ENCODE measurements at places on chromosomes 13 and 19.

DNA sequence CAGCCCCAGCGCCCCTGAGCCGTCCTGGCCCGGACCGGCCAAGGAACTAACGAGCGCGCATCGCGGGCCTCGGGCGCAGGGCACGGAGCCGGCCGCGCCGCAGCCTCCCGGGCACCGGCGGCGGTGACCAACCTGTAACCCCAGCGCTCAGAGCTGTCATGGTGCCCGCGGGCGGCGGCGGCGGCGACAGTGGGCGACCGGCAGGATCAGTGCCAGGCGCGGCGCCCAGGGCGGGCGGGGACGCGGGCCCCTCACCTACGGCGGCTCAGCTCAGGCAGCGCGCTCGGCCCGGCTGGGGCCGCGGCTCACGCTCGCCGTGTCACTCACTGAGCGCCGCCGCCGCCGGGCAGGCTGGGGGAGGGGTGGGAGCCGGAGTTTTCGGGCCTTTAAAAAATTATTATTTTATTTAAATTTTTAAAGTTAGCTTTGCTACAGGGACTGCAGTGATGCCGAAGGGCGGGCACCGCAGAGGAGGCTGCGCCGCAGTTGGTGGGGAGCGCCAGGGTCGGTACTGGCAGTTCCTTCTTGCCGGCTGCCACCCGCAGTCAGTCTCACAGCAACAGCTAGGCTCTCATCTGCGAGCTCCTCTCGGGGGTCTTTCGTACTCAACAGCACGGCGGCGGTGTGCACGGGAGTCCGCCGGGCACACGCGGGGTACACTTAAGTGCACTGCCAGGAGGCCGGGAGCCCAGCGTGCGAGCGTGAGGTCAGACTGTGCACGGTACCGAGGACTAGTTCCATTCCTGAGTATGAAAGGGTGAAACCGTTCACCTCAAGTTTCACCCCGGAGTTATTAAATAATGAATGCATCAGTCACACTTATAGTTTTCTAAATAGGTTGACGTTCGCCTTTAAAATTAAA is at the start of gene NALCN:
NALCN (minus strand) TSS at position 328 of the 862 bp plus-strand sequence. CDS start 17,382 bp downstream, outside the sequence.
- DNase-seq, result peak; percentile 36

- DNase-seq, result no peak
Measured at GRCh38 chr13:76329004-76329403, 557.2 kb downstream of the KCTD12 start.

- peak; percentile 99 for DNase-seq
Measured at GRCh38 chr19:2543463-2544442, 67.8 kb downstream of the GADD45B start.

DNA sequence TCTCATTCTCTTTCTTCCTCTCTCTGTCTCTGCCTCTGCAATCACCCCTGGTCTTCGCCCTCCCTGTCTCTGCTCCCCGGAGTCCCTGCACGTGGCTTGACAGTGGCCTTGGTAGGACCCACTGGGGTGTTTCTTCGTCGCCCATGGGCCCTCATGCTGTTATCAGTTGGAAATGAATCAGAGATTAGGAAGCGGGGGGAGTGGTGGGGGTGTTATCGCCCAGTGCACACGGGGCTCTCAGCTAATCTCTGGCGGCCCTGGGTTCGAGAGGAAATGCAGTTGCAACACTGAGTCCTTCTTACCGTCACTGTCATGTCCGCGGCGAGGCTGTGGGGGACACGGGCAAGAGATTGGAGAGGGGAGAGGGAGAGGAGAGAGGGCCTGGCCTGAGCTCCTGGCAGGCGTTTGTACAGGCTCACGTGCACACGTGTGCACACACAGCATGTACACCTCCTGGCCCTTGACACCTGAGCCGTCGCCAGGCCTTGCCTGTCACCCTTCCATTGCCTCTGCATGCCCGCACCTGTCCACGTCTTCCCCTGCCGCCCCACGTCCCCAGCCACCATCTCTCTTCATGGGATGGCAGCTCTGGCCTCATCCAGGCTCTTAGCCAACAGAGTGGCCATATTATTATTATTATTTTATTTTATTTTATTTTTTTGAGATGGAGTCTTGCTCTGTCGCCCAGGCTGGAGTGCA is 37.8 kb upstream of the SLC7A10 start:
- DNase-seq, result no peak

- DNase-seq, result peak; percentile 43
Measured at GRCh38 chr19:1780272-1780958, 27.1 kb downstream of the ONECUT3 start.

DNA sequence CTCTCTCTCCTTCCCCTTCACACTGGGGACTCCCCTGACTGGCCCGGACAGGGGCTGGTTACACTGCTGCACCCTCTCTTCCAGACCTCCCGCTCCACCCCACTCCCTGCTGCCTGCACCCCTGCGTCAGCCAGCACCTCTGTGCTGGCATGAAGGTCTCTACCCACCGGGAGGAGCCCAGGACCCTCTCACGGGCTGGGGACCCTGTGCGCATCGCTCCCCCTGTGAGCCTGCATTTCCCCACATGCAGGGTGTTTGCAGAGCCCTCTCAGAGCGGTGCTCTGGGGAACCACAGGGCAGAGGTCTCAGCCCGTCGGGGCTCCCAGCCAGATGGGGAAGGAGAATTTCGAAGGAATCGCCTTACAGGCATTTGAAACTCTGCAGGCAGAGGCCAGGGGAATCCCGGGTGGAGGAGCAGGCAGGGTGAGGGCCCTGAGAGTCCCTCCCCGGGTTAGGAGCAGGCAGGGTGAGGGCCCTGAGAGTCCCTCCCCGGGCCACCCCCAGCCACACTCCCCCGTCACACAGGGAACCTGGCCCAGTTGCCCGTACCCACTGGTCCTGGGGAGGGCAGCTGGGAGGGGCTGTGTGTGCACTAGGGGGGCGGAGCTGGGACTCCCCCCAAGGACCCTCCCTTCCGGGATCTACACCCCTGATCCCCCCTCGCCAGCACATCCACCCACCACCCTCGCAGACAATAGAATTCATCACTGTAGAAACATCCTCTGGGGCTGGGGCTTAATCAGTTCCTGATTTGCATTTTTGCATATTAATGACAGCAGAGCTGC is 16.3 kb upstream of the TCF3 start:
- peak; percentile 21 for DNase-seq

DNA sequence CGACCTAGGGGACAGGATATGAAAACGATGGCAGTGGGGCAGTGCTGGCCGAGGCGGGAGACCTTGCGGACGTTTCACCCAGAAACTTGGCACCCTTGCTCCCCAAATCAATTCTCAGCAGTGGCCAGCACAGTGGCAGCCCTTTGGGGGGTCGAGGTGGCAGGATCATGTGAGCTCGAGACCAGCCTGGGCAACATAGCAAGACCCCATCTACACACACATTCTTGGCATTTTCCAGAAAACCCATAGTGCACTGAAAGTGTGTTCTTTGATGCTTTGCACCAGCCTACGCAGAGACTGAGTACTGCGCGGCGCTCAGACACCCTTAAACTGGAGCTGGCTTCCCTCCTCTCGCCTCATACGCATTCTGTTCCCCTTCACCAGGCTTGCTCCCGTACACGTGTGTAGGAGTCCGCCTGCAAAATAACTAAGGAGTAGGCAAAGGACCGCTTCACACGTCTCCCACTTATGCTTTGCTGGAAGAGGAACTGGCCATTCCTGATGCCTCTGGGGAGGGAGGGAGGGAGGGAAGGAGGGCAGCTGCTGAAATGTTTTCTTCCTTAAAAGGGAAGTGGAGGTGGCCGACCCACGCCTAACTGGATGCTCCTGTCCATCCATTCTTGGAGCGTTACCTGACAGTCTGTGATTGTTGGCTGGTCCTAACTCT is 23.5 kb upstream of the MIER2 start:
- no peak for DNase-seq

- DNase-seq, result no peak
Measured at GRCh38 chr13:84684048-84684662, 801.9 kb upstream of the SLITRK1 start.

DNA sequence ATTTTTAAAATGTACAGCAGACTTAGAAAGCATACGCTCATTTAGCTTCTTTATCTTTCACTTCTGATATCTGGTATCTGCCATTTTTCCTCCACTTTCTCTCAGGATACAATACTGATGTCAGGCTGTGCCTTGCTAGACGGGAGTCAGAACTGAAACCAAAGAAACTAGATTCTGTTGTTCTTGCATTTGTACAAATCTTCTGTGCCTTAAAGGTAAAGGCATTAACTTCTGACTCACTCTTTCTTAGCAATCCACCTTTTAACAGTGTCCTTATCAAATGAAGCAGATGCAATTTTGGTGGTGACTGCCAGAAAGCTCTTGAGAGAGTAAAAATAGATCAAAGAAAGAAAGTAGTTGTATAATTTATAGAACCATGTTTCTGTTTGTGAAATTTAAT is 370.4 kb downstream of the PCDH20 start:
- no peak for DNase-seq

- DNase-seq, result peak; percentile 80
Measured at GRCh38 chr13:42041684-42042035, 6.8 kb upstream of the DGKH start.

GRCh38 chr13:31050486-31051400 is 111.0 kb downstream of the HSPH1 start:
- peak; percentile 35 for DNase-seq

DNA sequence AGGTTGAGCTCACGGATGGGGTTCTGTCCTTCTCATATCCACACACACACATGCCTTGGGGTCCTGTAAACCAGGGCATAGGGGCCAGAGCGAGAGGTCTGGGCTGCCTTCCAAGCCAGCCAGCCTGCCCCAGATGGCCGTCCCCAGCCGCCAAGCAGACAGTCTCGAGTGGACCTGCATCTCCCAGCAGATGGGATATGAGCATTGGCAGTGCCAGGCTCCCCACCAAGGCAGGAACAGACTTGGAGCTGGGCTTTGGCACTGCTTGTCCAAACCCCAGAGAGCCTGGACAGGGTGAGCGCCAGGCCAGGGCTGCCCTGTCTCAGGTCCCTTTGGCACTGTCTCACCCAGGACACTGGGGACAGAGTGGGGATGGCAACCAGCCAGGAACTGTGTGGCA is 130.4 kb downstream of the DPF1 start:
- DNase-seq, result no peak

- DNase-seq, result no peak
Measured at GRCh38 chr13:45133396-45134118, 13.2 kb downstream of the GTF2F2 start.

DNA sequence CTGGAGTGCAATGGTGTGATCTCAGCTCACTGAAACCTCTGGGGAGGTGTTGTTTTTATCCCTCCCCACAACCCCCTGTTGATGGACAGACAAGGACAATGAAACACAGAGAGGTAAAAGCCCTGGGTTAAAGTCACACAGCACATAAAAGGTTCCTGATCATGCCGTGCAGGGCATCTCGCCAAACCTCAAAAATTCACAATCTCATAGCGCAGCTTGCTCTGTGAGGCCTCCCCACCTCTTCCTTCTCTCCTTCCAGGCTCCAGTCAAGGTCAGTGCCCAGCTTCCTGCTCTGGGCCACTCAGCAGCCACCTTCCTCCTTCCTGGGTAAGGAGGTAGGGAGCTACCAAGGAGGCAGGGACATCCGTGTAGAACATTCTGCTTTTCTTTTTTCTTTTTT is 2.3 kb downstream of the FUT2 start:
- DNase-seq, result peak; percentile 82

GRCh38 chr19:12544401-12544876 is 6.8 kb downstream of the ZNF564 start:
- DNase-seq, result peak; percentile 79

GRCh38 chr13:40578055-40578454 is 88.4 kb downstream of the FOXO1 start:
- DNase-seq, result no peak

- DNase-seq, result no peak
Measured at GRCh38 chr19:30097746-30098280, 155.8 kb downstream of the URI1 start.

DNA sequence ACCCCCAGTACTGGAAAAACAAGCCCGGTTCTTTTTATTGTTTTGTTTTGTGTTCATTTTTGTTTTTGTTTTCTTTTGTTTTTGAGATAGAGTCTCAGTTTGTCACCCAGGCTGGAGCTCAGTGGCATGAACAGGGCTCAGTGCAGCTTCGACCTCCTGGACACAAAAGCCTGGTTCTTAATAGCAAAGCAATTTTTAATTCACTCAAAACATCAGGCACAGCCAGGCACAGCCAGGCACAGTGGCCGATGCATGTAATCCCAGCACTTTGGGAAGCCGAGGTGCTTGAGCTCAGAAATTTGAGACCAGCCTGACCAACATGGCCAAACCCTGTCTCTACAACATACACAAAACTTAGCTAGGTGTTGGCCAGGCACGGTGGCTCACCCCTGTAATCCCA is 30.7 kb downstream of the INSR start:
- no peak for DNase-seq

GRCh38 chr13:29684441-29684840 is 89.0 kb upstream of the SLC7A1 start:
- peak; percentile 46 for DNase-seq

DNA sequence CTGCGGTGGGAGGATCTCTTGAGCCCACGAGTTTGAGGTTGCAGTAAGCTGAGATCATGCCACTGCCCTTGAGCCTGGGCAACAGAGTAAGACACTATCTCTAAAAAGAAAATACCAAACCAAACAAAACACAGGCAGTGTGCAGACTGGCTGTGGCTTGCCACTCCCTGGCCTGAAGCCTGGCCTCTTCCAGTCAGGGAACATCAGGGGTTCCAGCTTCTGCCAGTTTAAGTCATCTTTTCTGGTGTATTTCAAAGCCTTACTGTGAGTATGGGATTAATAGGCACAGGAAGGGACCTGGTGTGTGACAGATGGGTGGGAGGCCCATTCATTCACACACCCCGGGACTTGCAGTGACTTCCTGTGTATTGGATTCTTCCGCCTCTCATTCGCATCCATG is 27.0 kb upstream of the F2RL3 start:
- no peak for DNase-seq

GRCh38 chr13:98576200-98576945 is 534 bp downstream of the STK24 start:
- peak; percentile 21 for DNase-seq

DNA sequence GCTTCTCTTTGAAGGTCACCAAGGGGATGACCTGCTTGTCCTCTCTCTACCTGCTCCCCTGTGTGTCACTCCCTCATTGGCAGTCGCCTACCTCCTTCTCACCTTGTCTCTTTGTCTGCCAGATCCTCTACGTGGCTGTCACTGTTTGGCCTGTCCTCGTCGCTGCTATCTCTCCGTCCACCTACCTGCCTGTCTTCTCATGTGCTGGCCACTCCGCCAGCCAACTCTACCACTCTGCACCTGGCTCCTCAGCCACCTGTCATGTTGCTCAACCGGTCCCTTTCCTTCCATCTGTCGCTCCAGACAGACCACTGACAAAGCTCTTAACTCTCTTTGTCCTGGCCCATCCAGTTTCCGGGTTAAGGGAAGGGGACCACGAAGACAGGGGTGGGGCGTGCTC is at the start of gene KLK12:
KLK12 (minus strand) TSS at position 299 of the 400 bp plus-strand sequence. CDS start 381 bp downstream, outside the sequence.
- no peak for DNase-seq

GRCh38 chr19:39941615-39942365 is 7.4 kb upstream of the FCGBP start:
- peak; percentile 43 for DNase-seq

DNA sequence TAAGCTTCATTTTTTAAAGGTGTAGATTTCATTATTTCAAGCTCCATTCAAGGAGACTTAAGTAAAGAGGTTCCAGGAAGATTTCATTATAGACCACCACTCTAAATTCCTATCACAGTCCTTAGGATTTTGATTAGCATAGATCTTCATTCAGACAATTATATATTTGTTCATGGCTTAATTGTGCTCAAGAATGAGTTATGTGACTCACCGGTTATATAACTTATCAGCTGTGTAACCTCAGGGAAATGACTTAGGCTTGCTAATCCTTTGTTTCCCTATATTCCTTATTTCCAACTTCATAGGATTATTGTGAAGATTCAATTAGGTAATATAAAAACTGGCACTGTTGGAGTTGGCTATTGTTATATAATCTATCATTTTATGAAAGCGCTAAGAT is 632.8 kb upstream of the SPRY2 start:
- no peak for DNase-seq

Measured in cardiac fibroblast (primary cell).